CD4-positive, alpha-beta T cell treated with Interleukin-15 for 4 hours (primary cell): ENCODE measurements at places on chromosomes 11 and 22.
A peak's percentile ranks its signal among the peaks of the same experiment; 100 is the strongest.

DNA sequence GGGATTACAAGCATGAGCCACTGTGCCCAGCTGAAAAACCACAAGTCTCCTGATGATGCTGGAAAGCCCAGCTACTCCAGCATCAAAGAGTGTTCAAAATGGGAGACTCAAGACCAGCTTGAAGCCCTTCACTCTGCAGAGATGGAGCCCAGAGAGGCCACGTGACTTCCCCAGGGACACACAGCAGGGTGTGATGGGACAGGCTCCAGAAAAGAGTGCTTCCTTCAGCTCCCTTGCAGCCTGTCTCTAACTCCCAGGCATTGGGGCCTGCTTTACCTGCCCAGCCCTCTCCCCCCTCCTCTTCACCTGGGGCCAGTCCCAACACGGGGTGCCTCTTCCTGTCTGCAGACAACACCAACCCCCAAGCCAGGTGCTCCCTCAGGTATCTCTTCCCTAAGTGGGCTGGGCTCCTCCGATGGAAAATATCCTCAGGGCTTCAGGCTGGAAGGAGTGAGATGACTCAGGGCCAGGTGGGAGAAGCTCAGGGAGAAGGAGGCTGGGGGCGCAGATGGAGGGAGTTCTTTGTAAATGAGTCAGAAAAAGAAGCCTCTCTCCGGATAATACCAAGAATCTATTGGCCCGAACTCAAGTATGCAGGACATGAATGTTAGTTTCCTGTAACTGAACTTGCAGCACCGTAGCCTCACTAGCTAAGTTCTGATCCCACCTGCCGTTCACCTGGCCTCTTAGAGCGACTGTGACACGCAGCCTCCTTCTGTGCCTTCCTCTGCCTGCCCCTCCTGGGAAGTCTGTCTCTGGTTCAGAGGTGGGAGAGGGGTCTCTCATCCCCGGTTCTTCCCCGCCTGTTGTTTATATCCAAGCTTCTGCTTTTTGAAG is 326.6 kb downstream of the MN1 start:
- DNase-seq = no peak

GRCh38 chr22:37165940-37166674 is 16.4 kb upstream of the IL2RB start:
- no peak for DNase-seq

GRCh38 chr11:83355391-83355790 is 69.2 kb upstream of the CCDC90B start:
- DNase-seq = no peak

- DNase-seq = no peak
Observed at GRCh38 chr22:46286006-46286405, 10.7 kb upstream of the GTSE1 start.

DNA sequence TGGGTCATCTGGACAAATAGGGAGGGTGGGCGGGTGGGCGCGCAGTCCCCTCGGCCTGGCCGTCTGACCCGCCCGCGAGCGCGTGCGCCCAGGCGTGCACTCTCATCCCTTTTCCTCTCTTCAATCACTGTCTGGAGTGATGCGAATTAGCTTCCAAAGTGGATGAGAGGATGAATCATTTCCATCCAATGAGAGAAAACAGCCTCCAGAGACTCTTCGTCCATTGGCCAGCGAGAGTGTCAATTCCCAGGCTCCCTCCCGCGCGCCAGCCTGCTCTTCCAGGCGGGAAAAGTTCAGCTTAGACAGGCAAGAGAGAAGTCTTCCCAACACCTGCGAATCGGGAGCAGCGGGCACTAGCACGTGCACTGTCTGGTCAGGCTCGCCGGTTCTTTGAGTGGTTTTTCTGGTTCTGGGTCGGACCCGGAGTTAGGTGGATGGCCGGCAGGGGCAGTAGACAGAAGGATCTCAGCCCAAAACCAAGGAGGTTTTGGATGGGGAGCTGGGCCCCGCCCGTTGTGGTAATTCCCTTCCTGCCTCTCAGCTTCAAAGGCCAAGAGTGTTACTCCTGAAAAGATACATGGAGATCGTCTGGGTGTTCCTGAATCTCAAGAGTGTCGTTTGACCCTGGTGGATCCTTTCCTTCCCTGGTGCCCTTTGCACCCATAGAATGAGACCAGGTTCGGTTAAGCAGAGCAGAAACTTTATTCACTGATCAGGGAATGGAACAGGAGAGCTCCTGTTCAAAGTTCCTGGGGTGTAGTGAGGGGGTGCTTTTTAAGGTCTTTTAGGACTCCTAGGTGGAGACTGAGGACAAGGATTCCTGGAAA is 33.4 kb upstream of the GLYATL1 start:
- DNase-seq = no peak

DNA sequence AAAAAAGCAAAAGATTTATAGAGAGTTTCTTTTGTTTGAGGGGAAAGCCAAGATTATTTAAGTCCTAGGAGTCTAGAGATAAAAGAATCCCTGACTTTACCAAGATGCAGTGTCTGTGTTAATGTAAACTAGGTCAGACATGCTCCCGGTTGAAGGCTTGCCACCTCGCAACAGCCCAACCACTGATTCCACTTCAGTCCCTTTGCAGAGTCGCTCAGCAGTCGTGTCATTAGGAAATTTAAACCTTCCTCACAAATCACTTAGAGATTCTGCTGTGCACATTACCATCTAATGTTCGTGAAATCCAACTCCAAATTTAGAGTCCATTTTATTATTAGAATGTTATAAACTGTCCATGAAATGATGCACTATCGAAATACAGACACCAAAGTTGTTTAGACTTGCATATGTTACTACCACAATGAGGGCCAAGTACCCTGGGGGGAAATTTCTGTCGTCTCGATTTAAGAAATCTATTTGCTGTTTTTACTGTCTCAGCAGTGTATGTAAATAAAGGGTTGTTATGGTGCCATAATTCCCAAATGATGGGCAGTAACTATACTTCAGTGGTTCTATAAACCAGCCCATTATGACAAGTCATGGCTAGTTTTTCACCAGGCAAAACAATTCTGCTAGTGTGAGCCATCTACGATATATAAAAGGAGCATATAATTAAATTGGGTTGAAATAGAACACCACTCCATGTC is 101.4 kb upstream of the MTNR1B start:
- no peak for DNase-seq

DNA sequence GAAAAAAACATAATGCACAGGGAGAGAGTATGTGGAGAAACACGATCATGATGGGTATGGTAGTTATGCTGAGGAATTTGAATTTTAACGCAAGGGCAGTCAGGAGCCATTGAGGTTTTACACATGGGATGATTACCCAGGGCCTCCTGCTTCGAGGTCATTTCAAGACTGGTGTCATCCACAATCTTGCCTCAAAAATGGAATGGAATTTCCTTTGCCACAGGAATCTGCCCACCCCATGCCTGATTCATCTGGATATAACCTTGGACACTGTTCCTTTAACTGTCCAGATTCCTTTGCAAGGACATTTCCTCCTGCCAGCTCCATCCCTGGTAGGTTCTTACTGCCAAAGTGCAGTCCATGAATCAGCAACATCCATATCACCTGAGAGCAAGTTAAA is 655.9 kb upstream of the TENM4 start:
- DNase-seq = no peak

- DNase-seq = no peak
Observed at GRCh38 chr11:67364783-67365722, 8.3 kb downstream of the CLCF1 start.

DNA sequence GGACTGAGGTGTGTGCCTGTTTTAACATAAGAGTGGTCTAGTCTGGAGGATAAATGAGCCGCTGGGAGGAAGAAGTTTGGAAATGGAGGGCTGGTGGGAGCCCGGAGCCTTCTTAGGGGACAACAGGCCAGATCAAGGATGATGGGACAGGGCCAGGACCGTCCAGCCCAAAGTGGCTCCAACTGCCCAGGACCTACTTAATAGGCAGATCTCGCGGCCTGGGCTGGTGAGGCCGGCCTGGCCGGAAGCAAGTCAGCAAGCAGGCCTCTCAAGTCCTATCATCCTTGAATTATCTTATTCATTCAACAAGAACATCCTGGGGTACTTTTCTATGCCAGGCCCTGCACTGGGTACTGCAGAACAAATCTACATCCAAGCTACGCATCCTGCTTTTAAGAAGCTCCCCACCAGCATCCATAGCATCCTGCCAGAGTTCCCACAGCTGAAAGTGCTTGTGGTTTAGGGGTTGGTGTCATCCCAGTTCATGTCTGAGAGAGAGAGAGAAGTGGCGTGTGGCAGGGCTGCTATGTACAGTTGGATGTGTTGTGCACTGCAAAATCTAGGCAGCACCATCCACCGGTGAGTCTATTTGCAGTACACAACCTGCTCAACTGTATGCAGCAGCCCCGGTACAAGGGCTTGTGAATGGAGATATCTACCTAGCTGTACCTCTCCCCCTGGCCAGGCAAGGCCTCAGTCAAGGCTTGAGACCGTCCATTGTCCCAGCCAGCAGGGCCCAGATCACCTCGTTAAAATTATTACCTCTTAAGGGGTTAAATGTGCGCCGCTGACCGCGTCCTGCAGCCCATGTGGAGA is 82.1 kb downstream of the FBLN1 start:
- DNase-seq = no peak

GRCh38 chr22:44133901-44134571 is 46.7 kb upstream of the PARVG start:
- no peak for DNase-seq

- no peak for DNase-seq
Observed at GRCh38 chr22:24319451-24319850, 48.8 kb downstream of the SPECC1L start.

DNA sequence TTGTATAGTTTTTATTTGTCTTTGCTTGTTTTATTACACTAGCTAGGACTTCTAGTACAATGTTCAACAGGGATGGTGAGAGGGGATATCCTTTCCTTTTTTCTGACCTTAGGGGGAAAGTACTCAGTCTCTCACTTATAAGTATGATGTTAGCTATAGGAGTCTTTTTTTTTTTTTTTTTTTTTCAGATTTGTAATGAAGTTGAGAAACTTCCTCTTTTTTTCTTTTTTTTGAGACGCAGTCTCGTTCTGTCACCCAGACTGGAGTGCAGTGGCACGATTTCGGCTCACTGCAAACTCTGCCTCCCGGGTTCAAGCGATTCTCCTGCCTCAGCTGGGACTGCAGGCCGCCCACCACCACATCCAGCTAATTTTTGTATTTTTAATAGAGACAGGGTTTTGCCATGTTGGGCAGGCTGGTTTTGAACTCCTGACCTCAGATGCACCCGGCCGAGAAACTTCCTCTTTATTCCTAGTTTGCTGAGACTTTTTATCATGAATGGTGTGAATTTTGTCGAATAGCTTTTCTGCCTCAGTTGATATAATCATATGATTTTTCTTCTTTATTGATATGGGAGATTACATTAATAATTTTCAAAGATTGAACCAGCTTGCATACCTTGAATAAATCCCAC is 10.9 kb downstream of the TRIM22 start:
- no peak for DNase-seq

- DNase-seq = no peak
Observed at GRCh38 chr11:131688048-131688693, 317.8 kb downstream of the NTM start.

DNA sequence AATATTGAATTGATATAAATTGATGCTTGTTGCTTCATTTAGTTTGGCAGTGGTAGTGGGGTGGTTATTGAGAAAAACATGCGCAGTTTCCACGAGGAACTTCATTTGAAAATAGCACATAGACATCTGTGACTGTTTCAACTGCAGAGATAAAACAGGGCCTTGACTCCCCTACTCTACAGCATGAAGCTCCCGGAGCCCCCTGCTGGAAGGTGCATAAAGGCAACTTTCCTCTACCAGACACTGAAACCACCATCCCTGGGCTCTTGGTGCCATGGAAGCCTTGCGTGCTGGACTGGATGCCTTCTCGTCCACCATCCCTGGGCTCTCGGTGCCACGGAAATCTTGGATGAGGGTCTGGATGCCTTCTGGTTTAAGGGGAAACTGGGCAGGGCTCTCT is 195.9 kb downstream of the CSNK2A3 start:
- peak; percentile 60 for DNase-seq

DNA sequence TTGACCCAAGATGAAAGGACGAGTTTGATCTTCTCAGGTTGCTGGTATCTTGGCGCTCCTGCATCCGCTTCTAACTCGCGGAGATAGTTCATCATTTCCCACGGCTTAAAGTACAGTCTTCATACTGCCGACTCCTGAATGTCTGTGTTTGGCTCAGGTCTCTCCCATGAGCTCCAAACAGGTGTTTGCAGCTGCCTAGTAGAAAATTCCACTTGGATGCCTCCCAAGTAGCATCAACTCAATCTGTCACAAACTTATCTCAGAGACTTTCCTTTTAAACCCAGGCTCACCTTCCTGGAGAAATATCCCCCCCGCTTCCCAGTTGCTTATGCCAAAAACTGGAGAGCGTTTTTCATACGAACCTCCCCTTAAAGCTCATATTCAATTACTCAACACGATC is 986.5 kb downstream of the TBC1D22A start:
- DNase-seq = no peak

DNA sequence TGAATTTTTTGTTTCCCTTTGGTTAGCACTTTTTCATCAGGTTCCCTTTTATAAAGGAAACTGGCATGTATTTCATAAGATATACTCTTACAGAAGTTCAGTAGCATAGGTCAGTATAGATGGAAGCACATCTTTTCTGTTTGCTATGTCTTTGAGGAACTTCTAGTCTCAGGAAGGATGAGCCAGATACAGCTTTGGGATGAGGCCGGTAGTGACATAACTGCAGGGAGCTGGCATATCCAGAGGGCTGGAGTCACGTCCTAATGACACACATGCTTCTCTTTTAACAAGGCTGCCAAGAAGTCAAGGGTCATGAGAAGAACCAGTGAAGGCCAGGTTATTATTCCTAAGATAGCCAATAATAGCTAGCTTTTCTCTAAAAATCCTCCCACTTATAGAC is 33.3 kb upstream of the ADSL start:
- DNase-seq = no peak

DNA sequence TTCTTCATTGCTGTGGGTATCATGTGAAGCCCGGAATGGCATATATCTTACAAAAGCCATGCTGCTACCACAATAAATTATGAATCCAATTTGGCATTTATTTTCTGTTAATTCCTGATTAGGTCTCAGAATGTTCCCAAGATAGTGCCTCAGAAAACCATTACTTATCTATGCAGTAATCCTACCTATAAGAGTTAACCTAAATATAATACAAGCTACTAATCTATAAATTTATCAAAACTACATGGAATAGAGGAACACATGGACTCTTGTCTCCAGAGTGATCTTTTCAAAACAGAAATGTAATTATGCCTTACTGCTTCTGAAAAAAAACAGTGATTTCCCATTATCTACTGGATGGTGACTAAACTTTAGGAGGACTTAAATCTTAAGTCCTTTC is 687.8 kb upstream of the ANO5 start:
- DNase-seq = no peak

DNA sequence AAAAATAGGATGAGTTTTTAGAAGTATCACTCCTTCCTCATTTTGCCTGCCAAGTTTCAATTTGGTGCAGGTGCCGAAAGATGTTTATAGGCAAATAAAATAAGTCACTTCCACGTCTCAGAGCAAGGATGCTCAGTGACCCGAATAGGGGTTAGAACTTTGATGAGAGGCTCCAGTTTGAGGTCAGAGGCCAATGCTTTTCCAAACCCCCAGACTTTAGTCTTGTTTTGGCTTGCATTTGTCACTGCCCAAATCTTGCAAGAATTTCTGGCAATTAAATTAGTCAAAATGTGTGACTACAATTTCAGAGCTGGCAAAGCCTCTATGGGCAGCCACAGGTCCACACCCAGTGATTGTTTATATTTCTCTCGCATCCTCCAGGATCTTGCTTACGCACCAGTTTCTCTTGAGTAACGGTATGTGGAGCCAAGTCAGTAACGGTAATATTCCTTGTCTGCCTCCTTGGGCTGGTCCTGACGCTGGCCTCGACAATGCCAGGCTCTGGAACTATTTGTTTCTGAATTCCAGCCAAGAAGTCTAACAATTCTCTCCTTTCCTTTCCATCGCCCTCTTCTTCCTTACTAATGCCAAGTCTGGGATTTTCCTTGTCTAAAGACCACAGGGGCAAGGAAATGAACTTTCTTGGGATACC is 9.9 kb upstream of the NUP160 start:
- DNase-seq = no peak

- DNase-seq = no peak
Observed at GRCh38 chr11:24122291-24122690, 374.6 kb upstream of the LUZP2 start.
